ENCODE measurements at places on chromosomes 11 and 22.

DNA sequence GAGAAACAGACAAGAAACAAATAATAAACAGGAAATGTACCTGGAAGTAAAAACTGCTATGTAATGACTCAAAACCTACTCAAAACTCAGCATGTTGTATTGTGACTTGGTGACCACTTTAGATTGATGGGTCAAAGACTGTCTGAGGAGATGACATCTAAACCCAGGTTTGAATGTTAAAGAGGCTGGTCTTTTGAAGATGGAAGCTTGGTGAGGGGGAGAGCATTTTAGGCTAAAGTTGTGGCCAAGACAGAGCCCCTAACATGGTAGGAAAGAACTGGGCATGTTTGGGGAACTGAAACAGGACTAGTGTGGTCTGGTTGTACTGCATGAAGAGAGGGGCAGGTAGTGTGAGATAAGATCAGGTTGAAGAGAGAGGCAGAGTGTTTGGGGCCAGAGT is 85.3 kb upstream of the MYO18B start:
- no peaks in the 10 kb centered on the region for H3K36me3 ChIP-seq
- H3K4me1 ChIP-seq, result no peaks in the 10 kb centered on the region
- DNase-seq, result no peak
- H3K27me3 ChIP-seq, result no peaks in the 10 kb centered on the region
- no peak overlapping the region for H3K27ac ChIP-seq

- H3K4me1 ChIP-seq, result peaks cover 25% of the 10 kb centered on the region
- H3K27ac ChIP-seq, result no peak overlapping the region
- H3K4me3 ChIP-seq, result no peak overlapping the region
- no peaks in the 10 kb centered on the region for H3K36me3 ChIP-seq
- H3K27me3 ChIP-seq, result peaks cover under 1% of the 10 kb centered on the region
Measured at GRCh38 chr11:120807414-120808150, 216.3 kb upstream of the TBCEL start.

- no peak for DNase-seq
- H3K36me3 ChIP-seq, result no peaks in the 10 kb centered on the region
- H3K4me1 ChIP-seq, result no peaks in the 10 kb centered on the region
- H3K4me3 ChIP-seq, result no peak overlapping the region
- H3K27ac ChIP-seq, result no peak overlapping the region
Measured at GRCh38 chr11:106961518-106961917, 56.8 kb downstream of the GUCY1A2 start.

GRCh38 chr22:22811016-22812009 is 76.3 kb upstream of the IGLL5 start:
- no peaks in the 10 kb centered on the region for H3K36me3 ChIP-seq
- DNase-seq, result no peak
- H3K4me1 ChIP-seq, result peaks cover 74% of the 10 kb centered on the region
- H3K4me3 ChIP-seq, result no peak overlapping the region
- H3K27ac ChIP-seq, result peak overlapping the region; percentile 46
- no peaks in the 10 kb centered on the region for H3K27me3 ChIP-seq

DNA sequence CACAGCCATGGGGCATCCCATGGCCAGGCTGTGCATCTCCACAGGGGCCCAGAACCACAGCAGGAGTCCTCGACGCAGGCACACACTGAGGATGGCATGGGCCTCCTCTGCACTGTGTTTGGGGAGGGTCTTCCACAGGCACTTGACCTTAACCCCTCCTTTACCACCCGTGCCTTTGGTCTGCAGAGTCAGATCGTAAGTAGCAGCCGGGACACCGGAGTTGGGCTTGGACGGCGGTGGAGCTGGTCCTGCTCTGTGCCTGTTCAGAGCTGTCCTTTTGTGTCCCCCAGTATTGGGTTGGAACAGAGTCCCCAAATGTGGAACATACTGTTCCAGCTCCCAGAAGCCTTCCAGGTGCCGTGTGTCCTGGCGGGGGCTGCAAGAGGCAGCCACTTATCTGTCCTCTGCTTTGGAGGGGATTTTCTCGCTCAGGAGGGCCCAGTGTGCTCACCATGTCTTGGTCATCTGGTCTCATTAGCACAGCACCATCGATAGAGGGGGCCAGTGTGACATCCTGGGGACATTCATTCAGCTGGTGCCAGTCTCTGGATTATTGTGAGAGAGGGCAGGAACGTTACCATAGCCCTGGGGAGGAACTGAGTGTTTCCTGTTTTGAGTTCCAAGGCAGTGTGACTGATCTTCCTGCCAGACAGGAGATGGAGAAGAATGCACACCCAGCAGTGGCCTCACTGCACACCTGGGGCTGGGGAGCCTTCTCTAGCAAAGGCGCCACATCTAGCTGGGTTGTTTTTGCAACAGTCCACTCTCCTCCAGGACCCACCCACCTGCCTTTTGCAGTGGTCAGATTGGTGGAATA is 12.4 kb downstream of the CRELD2 start:
- H3K27ac ChIP-seq, result no peak overlapping the region
- no peaks in the 10 kb centered on the region for H3K27me3 ChIP-seq
- no peak for DNase-seq

GRCh38 chr11:106983261-106983660 is 35.0 kb downstream of the GUCY1A2 start:
- H3K36me3 ChIP-seq, result no peaks in the 10 kb centered on the region
- no peak for DNase-seq

DNA sequence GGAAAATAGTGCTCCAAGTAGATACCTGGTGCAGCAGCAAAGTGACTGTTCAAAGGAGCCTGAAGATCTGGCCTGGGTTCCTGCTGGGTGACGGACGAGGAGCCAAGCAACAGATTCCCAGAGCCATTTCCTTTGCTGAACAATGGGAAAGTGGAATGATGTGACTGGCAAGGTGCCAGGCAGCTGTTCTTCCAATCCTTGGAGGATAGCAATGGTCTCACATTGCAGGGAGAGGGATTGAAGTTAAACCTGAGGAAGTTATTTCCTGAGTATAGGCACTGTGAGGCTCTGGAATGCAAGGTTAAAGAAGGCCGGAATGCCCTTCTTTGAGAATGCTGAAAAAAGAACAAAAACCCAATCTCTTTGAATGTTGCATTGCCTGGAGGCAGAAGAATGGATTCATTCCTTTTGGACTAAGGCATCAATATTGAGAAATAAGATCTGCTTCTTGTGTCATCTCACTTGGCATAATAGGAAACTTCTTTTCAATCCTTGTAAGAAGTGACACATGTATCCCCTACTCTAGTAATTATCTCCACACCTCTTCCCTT is 223.8 kb downstream of the BLID start:
- DNase-seq, result no peak
- H3K36me3 ChIP-seq, result no peaks in the 10 kb centered on the region
- no peaks in the 10 kb centered on the region for H3K27me3 ChIP-seq

DNA sequence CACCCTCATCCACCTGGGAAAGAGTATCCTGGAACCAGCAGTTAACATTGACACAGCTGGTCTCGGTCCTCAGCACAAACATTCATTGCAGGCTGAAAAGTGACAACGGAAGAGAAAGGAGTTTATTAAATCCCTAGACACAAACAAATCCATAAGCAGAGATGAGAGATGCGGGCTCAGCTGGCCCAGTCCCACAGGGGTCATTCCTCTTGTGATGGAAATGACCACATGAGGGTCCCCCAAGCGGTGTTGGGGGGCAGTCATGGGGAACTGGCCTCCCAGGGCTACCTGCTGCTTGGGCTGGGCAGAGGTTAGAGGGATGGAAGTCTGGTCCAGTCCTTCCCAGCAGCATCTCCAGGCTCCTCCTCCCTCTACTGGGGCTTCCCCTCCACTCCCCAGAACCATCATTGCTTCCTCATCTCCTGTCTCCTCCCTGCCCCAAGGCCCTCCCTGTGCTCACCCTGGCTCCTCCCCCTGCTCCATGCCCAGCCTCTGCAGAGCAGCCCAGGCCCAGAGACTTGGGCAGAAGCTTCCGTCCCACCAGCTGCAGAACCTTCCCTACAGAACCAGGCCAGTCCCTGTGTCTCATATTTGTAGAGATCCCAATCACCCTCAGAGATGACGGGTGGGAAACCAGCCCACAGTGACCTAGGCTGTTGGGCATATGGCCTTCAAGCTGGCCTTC is 5.4 kb upstream of the IGLL5 start:
- H3K36me3 ChIP-seq, result peaks cover 11% of the 10 kb centered on the region
- no peaks in the 10 kb centered on the region for H3K27me3 ChIP-seq
- H3K4me3 ChIP-seq, result no peak overlapping the region
- no peak for DNase-seq
- peaks cover 11% of the 10 kb centered on the region for H3K4me1 ChIP-seq

DNA sequence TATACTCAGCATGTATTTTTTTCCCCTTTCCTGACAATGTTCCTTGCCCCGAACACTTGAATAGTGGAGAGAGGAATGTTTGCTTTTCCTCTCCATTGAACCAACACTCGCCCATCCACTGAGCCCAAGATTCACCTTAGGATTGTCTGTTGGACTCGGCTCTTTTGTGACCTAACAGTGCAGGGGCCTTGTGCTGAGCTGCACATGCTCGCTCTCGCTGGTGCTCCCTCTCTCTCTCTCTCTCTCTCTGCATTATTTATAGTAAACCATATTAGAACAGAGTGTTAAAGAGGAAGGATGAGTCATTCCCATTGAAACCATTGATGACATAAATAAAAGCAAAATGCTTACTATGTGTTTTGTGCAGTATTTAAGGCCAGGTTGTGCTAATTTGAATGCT is 20.7 kb downstream of the ZBTB16 start:
- no peaks in the 10 kb centered on the region for H3K27me3 ChIP-seq
- DNase-seq, result no peak
- peaks cover 71% of the 10 kb centered on the region for H3K36me3 ChIP-seq
- H3K4me1 ChIP-seq, result peaks cover 76% of the 10 kb centered on the region

DNA sequence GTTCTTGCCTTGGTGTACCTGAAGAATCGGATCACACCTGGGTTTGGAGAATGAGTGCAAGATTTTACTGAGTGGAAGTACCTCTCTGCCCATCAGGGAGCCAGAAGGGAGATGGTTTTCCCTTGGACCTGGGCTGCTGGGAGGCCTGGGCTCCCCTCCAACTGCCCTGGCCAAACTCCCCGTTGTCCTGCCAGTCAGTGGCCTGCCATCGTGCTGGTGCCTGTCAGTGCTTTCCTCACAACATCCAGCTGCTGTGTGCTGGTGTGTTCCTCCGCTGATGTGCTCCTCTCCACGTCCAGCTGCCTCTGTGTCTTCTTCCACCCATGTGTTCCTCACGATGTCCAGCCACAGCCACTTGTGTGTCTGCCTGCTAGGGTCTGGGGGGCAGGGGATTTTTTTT is 87.9 kb upstream of the CLPB start:
- H3K27ac ChIP-seq, result peak overlapping the region; percentile 69
- DNase-seq, result no peak
- H3K4me3 ChIP-seq, result no peak overlapping the region
- H3K36me3 ChIP-seq, result peaks cover 9% of the 10 kb centered on the region

DNA sequence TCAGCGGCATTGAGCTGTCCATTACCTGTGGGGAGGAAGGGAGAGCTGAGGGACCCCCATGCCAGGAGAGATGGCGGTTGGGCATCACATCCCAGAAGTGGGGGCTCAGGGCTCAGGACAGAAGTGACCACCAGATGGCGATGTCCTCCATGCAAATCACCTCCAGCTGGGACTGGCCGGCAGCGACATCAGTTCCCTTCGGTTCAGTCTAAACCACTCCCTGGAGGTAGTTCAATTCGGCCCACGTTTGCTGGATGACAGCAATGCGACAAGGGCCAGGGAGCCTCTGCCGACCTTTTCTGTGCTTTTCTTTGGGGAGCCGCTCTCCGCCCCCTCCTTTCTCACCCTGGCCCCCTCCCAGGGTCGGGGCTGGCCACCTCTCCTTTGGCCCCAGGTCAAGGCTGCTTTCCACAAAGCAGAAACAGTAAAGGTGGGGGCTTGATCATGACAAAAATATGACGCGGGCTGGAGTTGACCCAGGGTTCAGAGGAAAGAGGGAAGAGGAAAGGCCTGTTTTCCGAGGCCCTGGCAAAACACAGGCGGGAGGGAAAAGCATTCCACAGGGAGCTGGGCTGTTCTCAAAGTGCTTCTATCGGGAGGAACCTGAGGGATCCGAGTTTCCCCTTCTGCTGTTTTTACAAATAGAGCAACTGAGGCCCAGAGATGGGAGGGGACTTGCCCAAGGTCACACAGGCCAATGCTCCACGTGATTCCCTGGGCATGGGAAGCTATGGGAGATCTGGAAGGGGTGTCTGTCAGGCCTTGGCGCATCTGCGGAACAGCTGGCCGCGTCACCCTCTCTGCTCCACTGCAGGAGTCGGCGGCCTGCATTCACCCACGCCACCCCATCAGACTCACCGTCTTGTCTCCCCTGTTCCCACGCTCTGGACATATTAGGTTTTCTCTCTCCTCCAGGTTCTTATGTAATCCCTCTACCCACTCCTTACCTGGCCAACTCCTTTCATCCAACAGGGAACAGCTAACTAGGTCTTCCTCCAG is 54.7 kb downstream of the FBXO7 start:
- H3K27me3 ChIP-seq, result peaks cover 39% of the 10 kb centered on the region
- peak; percentile 26 for DNase-seq
- H3K4me1 ChIP-seq, result peaks cover 4% of the 10 kb centered on the region
- H3K36me3 ChIP-seq, result no peaks in the 10 kb centered on the region
- H3K4me3 ChIP-seq, result no peak overlapping the region

DNA sequence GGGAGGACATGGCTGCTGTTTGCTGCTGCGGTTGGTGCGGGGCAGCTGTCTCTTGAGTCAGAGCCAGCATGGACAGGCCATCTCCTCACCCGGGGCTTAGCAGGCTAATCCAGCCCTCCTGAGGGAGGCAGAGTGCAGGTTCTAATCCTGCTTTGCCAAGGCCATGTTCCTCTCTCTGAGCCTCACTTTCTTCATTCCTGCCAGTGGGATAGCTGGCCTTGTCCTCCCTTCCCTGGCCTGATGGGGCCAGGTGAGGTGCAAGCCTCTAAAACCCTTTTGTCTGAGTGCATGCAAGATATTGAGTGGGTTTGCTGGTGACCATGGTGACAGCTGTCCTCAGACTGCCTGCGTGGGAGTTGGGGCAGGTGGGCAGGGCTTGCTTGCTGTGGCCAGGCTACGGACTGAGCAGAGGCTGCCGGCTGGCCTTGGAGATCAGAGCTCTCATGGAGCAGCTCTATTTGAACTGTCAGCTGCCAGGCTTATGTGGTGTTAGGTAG is 3.6 kb downstream of the USP35 start:
- H3K27ac ChIP-seq, result peak overlapping the region; percentile 69
- no peak for DNase-seq
- no peak overlapping the region for H3K4me3 ChIP-seq
- peaks cover 16% of the 10 kb centered on the region for H3K36me3 ChIP-seq

Data from effector memory CD8-positive, alpha-beta T cell (primary cell).